ENCODE measurements at places on chromosomes 12 and 14.

GRCh38 chr14:61636779-61637178, 58.5 kb upstream of the HIF1A start:
- no peak for DNase-seq

- no peak for DNase-seq
These were observed 1145.1 kb downstream of the FLRT2 start for GRCh38 chr14:86675059-86675458.

DNA sequence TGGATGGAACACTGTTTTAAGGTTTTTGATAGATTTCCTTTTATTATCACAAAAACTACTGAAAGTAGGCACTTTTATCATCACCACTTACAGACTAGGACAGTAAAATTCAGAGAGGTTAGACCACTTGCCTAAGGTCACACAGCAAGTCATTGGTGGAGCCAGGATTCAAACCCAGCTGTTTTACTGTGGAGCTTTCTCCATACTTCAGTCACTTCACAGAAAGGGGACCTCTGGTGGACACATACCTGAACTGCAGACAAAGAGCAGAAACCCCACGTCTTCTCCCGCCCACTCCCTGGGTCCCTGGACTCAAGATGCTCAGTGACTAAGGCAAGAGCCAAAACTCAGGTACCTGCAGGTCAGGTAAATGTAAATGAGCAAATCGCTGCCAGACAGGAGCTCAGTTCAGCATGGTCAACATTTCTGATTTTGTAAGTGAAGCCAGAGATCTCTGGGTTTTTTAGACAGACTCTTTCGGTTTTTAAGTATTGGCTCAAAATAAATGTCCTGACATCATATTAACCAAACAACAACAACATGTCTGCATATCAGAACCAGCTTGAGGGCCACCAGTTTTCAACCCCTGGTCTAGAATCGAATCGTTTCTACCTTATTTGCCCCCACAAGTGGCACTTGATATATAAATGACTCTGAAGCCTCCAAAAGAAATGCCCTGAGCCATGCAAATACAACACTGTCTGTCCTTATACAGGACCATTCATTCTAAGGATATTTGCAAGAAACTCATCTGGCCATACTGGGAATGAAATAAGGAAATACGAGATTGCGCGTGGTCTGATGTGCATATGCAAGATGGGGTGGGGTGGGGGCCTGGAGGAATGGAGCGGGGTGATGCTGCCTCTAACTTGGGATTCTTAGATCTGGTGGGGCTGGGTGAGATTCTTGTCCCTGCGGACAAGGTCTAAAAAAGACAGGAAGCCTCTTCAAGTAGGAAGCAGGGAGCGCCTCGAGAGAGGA, 110.9 kb downstream of the KSR2 start:
- no peak for DNase-seq

DNA sequence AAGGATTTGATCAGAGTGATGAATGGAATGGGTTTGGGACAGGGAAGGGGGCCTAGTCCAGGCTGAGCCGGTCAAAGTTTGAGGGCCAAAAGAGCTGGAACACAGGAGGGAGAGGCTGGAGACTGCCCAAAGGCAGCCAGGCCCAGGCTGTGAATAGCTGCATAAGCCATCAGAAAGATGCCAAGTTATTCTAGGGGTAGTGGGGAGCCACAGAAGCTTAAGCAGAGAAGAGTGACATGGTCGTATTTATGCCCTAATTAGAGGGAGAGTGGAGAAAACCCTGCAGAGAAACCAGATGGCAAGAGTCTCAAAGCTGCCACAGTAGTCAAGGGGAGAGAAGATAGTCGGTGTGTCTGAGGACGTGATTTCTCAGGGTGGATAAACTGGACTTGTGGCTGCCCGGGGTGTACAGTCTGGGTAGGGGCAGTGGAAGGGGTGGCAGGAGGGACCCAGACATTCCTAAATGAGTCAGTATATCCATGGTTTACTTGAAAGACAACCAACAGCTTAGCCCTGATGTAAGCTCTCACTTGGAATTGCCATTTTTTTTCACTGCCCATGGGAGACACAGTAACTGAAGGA, 99.2 kb downstream of the PRICKLE1 start:
- DNase-seq: no peak

GRCh38 chr12:54890339-54890738, 36.0 kb downstream of the MUCL1 start:
- no peak for DNase-seq

- no peak for DNase-seq
These were observed 69.9 kb downstream of the PLXNC1 start for GRCh38 chr12:94218233-94218632.

DNA sequence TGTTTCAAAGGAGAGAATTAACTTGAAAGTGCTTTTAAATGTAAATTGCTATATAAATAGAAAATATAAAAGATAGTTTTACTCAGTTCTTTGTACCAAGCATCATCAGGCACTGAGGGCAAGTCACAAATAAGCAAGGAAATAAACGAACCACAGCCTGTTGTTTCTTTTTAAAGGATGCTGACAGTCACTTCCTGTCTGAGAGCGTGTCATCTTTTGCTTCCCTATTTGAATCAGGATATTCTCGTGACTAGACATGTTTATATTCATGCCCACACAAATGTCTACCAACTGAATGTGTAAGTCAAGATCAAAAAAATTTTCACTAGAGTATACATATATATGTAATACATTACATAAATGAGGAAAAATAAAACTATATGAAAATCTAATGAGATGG, 31.4 kb upstream of the SLC2A13 start:
- no peak for DNase-seq
